NCI-H2081 (cell line): ENCODE measurements at places on chromosomes 7 and 10.

DNA sequence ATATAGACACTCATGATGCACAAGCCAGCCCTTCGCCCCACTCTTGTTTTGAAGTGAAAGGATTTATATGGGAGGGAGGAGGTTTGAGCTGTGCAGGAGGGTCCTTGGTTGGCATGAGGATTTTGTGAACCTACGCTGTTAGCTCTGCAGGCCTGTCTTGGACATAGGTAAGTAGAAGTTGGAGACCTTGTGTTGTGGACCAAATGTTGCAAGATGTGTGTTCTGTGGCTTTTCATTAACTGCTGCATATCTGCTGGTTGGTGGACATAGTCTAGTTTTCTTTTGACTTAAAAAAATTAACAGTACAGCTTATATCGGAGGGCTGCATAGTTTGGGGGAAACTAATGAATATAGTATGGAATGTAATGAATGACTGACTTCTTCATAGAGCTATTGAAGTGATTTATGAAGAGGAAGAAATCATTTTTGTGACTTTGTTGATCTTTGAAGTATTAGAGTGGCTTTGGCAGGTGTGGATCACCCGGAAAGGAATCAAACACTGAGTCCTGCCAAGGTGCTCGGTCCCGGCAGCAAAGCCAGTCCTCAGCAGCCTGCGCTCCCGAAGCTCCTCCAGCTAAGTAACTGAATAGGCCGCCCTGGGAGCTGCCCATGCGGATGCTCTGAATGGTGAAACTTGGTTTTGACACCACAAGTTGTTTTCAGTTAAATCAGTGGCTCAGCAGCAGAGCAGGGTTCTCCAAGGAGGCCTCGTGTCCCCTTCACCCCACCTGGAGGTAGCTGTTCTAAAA lies 3.2 kb downstream of the MGMT start:
- DNase-seq: no peak

- DNase-seq: no peak
These were observed 5.3 kb upstream of the DHTKD1 start for GRCh38 chr10:12063483-12063818.

DNA sequence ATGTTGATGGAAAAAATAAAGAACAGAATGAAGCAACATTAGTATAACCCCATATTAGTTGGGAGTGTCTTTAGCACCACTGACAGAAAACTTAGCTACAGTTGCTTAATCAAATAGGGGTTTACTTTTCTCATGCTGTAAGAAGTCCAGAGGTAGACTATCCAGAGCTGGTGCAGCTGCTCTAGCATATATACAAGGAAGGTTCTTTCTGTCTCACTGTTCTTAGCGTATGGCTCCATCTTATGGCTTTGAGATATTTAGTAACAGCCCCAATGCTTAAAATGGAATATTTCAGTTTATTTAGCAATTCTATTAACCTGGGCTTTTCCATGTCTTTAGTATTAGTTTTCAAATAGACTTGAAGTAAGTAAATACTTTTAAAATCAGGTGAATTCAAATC lies 15.2 kb upstream of the WNT2 start:
- DNase-seq: no peak

DNA sequence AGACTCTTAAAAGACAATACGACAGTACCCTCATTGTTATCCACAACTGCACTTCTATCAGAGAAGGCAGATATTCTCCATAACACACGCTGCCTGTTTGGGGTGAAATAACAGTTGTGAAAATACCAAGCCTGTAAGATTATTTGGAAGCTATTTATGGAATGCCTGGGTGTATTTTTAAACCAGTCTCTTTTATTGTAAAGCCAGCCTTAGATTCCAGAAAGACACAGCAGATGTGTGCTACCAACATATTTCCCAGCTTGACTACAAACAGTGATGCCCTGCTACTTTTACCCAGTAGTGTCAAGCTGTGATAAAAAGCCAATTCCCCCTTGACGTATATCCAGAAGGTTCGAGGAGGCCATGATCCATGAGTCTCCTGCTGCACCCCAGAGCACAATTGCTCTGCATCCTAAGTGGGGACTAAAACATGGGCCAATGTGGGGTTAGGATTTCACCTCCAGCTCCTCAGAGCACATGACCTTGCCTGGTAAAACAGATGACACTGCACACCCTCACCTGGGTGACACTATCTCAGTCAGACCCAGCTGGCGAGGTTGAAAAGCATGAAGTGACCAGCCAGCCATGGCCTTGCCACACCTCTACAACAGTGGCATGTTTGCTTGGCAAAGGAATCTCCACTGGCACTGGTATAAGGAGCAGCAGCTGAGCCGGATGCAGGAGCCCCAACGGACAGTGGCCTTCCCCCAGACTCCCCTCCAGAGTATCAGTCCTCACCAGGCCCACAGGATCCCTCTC lies 62.2 kb downstream of the GFRA1 start:
- no peak for DNase-seq

- no peak for DNase-seq
These were observed 9.3 kb downstream of the PLAC9 start for GRCh38 chr10:80141696-80142460.
